ENCODE measurements at places on chromosomes 5 and 9.

DNA sequence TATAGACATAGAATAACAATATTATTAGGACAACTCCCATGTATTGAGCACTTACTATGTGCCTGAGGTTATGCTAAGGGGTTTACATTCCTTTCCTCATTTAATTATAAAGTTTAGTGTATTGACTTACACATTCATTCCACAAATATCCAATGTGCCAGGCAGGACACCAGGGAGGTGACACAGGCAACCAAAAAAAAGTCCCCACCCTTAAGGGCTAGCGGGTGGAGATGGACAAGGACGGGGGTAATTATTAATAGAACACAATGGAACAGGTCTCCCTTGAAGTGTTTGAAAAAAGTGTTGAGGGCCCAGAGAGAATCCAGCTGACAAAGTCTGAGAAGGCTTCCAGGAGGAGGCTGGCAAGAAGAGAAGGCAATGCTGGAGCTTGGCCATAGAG, 5.7 kb downstream of the TBC1D2 start:
- DNase-seq, result no peak

GRCh38 chr5:98793223-98793622, 19.8 kb downstream of the RGMB start:
- no peak for DNase-seq

GRCh38 chr9:90825586-90825985, 24.0 kb downstream of the SYK start:
- DNase-seq, result no peak

- DNase-seq, result no peak
Observed at GRCh38 chr5:67648201-67648671, 451.6 kb upstream of the CD180 start.

DNA sequence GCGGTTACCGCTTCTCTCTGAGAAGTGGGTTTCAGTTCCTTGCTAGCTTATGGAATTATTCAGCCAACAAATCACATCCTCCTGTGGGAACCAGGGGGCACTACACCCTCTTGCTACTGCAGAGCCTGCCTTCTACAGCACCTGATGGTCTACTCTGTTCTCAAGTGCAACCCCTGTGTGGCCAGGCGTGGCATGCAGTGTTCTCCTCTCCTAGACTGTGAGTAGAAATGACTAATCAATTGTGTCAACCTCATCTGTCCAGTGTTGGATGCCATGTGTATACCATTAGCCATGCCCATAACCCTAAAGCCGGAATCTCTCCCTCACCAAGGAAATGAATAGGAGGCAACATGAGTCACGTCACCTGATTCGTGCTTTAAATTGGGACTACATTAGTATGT, 117.2 kb upstream of the LIFR start:
- no peak for DNase-seq

GRCh38 chr9:91131433-91131839, 230.3 kb downstream of the AUH start:
- no peak for DNase-seq

- no peak for DNase-seq
Observed at GRCh38 chr5:54985301-54986268, at the start of gene ESM1. Gene ESM1 (minus strand): TSS chr5:54985593. CDS start chr5:54985517, 76 bp downstream.

GRCh38 chr5:130111746-130112145, 207.5 kb downstream of the CHSY3 start:
- no peak for DNase-seq

DNA sequence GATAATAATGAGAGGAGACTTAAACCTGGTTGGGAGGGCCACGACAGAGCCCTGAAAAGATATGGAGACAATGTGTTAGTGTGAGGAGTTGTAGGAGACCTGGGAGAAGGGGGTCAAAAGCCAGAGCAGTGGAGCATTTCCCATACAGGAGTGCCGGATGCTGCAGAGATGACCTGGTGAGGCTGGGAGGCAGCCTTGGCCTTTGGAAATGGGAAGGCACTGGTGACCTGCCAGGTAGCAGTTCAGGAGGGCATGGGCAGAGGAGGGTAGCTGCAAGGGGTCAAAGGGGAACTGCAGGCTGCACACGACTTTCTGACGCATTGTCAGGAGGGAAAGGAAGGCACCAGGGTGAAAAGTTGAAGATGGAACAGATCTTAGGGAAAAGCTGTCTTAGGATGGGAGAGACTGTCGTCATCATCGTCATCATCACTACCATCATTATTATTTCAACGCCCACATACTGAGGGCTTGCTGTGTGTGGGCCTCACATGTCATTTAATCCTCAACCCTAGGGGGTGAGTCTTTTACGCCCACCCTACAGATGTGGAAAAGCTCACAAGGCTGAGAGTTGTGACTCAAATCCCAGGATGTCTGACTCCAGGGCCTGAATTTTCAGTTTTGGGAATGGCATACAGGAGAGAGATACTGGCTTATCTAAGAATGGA, 13.3 kb downstream of the ARAP3 start:
- DNase-seq, result no peak

GRCh38 chr9:125926936-125927335, 179.8 kb downstream of the PBX3 start:
- DNase-seq, result no peak

All from activated CD4-positive, CD25-positive, alpha-beta regulatory T cell (primary cell).